Right renal cortex interstitium (tissue), 3 donors: ENCODE measurements at places on chromosomes 6 and 20.

DNA sequence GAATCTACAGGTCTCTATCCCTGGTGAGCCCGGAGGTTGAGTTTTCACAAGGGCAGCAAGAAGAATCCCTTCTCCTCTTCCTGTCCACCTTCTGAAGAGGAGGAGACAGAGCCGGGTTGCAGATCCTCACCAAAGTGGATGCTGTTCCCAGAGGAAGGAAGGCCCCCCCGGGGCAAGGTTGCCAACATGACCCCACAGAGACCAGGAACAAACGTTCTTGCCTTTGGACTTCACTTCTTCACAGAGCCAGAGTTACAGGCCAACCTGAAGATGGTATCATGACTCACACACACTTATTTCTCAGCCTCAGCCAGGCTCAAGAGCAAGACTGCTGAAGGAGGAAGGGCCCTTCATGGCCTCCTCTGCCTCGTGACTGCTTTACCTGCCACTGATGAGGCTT, 384.3 kb downstream of the CD83 start:
- DNase-seq: no peak

- no peak for DNase-seq
These were observed 19.8 kb upstream of the CDC5L start for GRCh38 chr6:44367681-44368080.

DNA sequence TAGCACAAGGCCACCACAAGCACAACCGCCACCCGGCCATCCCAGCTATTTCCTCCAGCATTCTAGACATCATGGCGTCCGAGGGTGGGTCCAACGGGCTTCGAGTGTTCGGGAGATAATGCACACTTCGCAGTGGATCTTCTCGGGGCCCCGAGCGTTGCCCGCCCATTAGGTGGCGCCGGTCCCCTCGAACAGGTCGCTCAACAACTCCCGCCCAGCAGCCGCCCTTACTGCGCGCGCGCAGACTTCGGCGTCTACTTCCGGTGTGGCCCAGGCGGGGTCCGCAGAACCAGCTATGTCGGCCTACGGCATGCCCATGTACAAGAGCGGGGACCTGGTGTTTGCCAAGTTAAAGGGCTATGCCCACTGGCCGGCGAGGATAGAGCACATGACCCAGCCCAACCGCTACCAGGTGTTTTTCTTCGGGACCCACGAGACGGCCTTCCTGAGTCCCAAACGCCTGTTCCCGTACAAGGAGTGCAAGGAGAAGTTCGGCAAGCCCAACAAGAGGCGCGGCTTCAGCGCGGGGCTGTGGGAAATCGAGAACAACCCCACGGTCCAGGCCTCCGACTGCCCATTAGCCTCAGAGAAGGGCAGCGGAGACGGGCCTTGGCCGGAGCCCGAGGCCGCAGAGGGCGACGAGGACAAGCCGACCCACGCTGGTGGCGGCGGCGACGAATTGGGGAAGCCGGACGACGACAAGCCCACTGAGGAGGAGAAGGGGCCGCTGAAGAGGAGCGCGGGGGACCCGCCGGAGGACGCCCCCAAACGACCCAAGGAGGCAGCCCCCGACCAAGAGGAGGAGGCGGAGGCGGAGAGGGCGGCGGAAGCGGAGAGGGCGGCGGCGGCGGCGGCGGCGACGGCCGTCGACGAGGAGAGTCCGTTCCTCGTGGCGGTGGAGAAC, at the start of gene HDGFL1:
HDGFL1 (plus strand) TSS at position 286 of the 904 bp plus-strand sequence; CDS start at position 296, 10 bp downstream.
- no peak for DNase-seq

GRCh38 chr6:158635427-158636073, 9.0 kb downstream of the DYNLT1 start:
- DNase-seq: no peak

GRCh38 chr20:17642404-17643269, 39.4 kb downstream of the RRBP1 start:
- no peak for DNase-seq

DNA sequence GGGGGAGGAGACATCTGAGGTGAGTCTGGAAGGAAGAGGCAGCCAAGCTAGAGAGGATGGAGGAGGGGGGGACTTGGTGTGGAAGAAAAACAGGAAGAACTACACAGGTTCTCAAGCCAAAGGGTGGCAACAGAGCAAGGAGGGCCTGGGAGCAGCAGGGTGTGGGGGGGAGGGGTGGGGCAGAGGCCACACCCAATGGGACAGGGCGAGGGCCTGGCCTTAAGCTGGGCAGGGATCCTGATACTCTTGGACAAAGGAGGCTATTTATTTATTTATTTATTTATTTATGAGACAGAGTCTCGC, 359.0 kb downstream of the ZFAND3 start:
- DNase-seq: no peak
